Progenitor cell of endocrine pancreas (in vitro differentiated cells): ENCODE measurements at places on chromosomes 6 and 20.

DNA sequence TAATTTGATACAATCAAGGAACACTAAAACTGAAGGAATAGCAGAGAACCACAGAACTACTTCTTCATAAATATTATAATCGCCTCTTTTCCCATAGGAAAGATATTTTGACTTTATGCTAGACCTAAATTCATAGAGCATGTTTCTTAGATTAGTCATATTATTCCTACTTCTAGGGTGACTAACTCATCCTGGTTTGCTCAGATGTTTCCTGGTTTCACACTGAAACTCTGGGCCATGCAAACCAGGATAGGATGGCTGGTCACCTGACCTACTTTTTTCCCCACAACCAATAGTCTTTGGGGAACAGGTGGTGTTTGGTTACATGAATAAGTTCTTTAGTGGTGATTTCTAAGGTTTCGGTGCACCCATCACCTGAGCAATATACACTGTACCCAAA is 42.8 kb downstream of the MMS22L start:
- DNase-seq: no peak

- no peak for DNase-seq
These were observed 43.5 kb downstream of the FAM184A start for GRCh38 chr6:119034827-119035458.

GRCh38 chr20:48679599-48679998 is 148.2 kb downstream of the PREX1 start:
- no peak for DNase-seq

GRCh38 chr6:113777601-113778000 is 79.5 kb upstream of the MARCKS start:
- no peak for DNase-seq

DNA sequence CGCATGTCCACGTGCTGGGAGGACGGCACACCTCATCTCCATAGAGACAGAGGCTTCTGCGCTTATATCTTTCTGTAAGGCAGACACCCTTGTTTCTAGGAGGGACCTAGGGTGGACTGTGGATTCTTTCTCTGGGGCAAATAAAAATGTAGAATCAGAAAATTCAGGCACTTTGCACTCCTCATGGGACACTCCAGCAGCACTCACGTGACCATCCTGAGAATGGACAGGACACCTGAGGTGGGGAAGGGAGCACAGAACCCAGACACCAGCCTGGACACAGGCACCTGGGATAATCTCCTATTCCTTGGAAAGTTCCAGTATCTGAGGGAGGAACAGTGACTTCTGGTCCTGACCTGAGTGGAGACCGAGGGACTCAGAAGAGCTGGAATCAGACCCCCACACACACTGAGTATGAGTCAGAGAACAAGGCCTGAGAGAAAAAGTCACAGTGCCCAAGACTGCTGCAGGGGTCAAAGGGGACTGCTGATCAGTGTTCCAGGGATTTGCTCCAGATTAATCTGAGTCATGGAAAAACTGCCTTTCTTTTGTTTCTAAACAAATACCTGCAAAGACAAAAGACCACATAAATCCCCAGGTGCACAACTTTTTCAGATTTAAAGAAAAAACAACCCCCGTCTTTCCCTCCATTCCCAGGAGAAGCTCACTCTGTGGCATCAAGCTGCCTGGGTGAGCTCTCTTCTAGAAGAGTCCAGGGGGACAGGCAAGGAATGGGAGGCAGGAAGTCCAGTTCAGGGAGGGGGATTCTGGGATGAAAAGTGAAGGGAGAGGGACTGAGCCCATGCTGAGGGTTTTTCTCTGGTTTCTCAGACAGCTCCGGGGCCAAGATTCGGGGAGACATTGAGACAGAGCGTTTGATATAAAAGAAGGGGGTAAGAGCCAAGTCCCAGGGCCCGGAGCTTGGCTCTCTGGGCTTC is 35.6 kb upstream of the MICB start:
- no peak for DNase-seq

DNA sequence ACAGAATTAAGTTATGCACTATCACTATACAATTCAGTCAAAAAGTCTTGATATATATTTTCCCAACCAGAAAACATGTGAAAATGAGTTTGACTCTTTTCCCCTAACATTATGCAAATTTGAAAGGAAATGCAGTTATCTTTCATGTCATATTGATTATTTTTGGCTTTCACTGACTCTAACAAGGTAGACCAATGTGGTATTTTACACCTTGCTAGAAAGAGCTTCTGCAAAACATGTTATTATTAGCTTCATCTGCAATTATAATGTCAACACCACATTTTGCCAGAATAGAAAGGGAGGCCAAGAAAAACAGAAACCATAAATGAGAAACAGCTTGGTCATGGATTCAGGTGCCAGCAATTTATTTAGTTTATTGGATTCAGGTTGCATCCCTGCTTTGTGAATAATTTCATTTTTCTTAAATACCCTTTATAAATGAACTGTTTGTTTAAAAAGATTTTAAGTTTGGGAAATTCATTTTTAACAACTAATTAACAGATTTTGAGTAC is 226.1 kb upstream of the GJE1 start:
- no peak for DNase-seq

DNA sequence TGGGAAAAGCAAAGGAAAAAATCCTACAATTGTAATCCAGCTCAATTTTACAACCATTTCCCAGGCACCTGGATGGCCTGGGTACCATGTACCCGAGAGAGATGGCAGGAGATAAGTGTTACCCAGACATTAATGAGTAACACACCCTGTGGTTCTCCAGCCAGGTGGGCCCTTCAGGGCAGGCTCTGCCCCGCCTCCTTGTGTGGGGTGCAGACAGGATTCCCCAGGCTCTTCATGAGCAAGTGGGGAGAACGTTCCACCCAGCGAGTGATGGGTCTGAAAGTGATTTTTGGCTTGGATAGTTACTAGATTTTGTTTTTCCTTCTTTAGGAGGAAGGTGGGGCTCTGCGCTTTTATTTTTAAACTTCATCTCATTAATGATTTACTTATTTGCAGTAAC is 243.9 kb downstream of the TAF4 start:
- no peak for DNase-seq

DNA sequence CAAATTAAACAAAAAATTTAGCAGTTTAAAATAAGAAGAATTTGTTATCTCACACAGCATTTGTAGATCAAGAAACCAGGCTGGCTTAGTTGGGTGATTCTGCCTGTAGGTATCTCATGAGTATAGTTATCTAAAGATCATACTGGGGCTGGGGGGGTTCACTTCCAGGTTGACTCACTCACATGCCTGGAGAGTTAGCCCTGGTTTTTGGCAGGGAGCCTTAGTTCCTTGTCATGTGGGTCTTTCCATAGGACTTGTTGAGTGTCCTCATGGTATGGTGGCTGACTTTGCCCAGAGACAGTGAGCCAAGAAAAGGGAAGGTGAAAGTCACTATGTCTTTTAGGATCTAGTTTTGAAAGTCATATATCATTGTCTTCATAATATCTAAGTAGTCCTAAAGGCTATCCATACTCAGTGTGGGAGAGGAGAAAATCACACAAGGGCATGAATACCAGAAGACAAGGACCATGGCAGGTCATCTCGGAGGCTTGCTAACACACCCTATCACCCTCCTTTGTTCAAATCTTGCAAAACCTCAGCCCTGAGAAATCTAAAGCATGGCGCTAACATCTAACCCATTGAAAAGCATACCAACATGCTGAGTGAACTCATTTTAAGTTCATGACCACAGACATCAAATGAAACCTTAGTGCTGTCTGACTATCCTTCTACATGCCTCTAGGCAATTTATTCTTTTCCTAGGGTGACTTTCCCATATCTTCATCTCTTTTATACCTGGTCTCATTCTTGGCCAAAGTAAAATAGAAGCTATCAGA is 39.2 kb downstream of the CYP24A1 start:
- no peak for DNase-seq

DNA sequence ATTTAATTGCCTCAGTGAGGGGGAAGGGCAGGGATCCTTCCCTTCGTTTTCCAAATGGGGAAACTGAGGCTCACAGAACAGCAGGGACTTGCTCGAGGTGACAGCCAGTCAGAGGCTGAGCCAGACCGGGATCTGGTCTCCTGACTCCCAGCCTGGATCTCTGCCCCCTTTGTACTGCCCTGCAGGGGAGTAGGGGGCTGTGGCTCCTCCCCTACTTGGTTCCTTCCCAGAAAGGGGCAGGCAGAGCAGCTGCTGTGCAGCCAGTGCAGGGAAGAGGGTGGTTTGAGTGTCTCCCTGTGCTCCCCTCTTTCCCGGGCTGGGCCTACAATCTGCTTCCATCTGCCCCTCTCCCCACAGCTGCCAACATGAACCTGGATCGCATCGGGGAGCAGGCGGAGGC is 37.6 kb downstream of the UQCC2 start:
- DNase-seq: no peak

DNA sequence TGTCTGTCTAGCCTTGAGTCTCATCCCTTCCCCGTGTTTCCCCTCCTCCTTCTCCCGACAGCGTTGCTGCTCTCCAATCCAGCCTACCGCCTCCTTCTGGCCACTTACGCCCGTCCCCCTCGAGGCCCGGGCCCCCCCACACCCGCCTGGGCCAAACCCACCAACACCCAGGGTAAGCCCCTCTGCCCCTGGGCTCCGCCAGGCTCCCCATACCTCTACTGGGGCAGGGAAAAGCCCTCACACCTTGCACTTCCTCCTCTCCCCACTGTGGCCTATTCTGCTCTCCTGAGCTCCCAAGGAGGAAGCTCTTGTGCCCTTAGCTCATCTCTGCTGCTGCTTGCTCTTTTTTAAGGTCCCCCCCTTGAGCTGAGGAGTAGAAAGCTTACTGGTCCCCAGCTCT is 11.0 kb downstream of the DDR1 start:
- no peak for DNase-seq

- DNase-seq: no peak
These were observed 142.4 kb downstream of the TTLL2 start for GRCh38 chr6:167467282-167467681.

DNA sequence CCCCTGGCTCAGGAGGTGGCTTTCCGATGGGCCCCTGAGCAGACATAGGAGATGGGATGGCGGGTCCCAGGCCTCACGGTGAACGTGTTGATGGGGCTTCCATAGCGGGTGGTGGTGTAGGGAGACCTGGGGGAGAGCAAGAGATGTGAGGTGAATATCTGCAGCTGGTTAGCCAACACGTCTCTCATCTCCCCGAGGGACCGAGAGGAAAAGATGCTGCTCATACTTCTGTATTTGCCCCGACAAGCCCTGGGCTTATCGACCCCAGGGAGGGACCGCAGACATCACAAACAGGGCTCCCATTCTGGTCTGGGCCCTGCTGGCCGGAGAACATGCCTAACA is 38.7 kb downstream of the C6orf132 start:
- DNase-seq: no peak

DNA sequence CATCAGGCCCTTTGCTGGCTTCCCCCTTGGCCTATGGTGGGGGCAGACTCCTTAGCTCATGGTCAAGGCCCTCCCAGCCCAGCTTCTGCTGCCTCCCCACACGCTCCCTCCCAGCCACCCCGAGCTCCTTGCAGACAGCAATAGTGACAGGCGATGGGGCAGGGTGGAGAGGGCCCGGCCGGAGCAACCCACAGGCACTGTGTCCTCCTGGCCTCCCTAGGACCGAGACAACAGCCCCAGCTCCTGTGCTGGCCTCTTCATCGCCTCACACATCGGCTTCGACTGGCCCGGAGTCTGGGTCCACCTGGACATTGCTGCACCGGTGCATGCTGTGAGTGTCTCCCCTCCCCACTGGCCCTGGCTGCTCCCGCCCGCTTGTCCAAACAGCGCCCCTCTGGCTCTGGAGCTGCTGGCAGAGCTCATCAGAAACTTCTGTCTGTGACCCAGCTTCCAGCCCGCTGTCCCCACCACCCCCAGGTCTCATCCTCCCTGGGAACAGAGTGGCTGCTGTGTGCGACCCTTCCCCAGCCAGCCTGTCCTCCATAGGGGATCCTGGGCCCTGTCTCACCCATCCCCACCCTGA is 21.8 kb downstream of the NPEPL1 start:
- no peak for DNase-seq

- DNase-seq: no peak
These were observed 9.0 kb upstream of the RALGAPA2 start for GRCh38 chr20:20721489-20721888.

DNA sequence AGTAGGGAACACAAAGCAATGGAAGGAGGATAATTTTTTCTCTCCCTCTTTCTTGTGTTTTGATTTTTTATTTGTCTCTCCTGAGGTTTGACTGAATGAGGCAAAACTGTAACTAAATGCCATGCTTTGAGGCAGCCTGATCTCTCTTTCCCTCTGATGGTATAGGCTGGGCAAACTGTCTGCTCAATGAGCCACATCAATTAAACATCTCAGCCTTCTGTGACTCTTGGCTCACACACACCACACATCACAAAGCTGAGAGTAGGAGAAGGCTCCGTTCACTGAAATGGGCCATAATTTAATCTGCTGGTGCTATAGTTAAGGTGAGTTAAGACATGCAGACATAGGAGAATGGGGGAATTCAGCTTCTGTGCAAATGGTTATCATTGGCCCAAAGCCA is 28.1 kb upstream of the SCGN start:
- no peak for DNase-seq

GRCh38 chr6:164442572-164442971 is 866.8 kb downstream of the C6orf118 start:
- DNase-seq: no peak

- DNase-seq: no peak
These were observed 16.4 kb downstream of the ANKEF1 start for GRCh38 chr20:10051185-10051584.

GRCh38 chr6:137248702-137249101 is 29.5 kb upstream of the IFNGR1 start:
- no peak for DNase-seq

DNA sequence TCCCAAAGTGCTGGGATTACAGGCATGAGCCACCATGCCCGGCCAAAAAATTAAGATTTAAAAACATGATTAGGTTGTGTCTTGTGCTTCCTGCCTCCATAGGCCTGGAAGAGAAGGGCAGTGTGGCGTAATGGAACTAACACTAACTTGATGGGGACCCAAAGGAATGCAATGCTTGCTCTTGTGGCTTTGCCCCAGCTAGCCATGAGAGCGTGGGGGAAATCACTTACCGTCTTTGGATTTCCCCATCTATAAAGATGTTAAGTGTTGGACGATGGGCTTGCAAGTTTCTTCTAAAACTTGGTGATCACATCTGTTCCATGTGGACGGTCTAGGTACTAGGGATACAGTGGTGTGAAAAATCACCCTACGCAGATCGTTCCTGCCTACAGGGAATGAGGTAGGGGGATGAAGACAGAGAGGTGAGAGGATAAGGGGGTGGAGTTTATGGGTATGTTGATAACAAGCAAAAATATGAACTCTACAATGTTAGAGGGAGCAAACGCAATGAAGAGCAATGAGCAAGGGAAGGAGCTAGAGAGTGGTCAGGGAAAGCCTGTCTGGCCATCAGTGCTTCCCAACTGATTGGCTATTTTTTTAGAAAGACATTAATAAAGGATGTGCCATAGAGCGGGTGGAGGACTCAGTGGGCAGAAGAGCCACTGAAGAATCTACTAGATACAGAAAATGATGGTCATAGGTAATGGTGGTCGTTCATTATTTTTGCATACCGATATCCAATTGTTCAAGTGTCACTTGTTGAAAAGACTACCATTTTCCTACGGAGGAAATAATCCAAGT is 165.2 kb downstream of the BCAS1 start:
- DNase-seq: no peak

GRCh38 chr6:119541132-119541905 is 191.8 kb upstream of the MAN1A1 start:
- DNase-seq: no peak

- DNase-seq: no peak
These were observed 39.3 kb upstream of the ID1 start for GRCh38 chr20:31565699-31566318.
